SK-MEL-5 (cell line): ENCODE measurements at places on chromosomes 1 and 21. TPM values are rescaled to one million over a fixed set of nuclear protein-coding genes. Genes with fewer than 3 reads are reported as not detected.
A peak's percentile ranks its signal among the peaks of the same experiment; 100 is the strongest.

GRCh38 chr1:58718435-58718834 is 18.6 kb upstream of the MYSM1 start:
- no peak for DNase-seq

DNA sequence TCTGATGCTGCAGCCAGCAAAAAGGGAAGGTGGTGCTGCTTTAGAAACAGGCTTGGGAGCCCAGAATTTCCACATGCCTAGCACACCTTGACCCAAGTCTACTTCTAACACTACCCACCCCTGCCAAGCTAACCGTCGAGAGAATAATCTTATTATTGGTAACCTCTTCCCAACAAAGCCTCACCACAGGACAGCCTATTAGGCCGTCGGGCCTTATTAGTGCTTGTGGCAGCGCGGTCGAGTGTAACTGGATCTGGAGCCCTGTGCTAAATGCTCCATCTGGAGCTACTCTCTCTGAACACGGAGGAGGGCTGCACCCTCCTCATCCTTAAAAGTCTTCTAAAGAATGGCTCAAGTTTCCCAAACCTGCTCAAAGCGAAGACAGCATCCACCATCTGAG is 165.5 kb upstream of the NFIA start:
- no peak for DNase-seq

- DNase-seq, result no peak
These were observed 4.5 kb downstream of the PATJ start for GRCh38 chr1:61746813-61747212.

- no peak for DNase-seq
These were observed 4.8 kb upstream of the LAPTM5 start for GRCh38 chr1:30762152-30762929.

DNA sequence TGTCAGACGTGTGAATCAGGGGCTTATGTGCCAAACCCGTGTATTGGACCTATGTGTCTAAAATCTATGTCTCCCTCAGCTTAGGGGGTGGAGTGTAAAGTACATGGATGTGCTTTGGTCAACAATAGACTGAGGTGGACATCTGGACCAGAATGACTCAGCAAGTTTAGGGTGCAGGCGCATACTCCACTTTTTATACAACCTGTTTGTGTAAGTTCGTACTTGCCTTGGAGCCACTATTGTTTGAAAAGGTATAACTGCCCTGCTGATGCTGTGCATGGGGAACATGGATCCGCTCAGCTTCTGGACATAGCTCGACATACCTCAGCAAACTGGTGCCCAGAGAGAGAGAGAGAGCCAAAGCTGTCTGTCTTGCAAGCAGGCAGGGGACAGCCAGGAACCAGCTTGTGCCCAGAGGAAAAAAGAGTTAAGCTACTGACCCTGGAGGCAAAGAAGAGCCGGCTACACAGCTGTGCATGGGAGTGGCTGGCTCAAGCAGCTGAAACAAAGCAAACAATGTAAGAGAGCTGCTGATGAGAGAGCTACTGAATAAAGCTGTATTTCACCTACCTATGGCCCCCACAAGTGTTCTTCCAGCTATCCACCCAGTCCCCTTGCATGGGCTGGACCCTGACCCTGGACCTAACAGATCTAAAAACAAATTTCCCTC is 41.2 kb downstream of the GJA5 start:
- DNase-seq, result no peak

- DNase-seq, result peak; percentile 20
These were observed 461.8 kb upstream of the CXADR start for GRCh38 chr21:17051054-17051453.

- DNase-seq, result no peak
These were observed 50.7 kb upstream of the EDARADD start for GRCh38 chr1:236343246-236343870.

The KCNE1 gene
- not detected in 2 replicates for total RNA-seq

The INSRR gene
- not detected in 2 replicates for total RNA-seq
